ENCODE measurements at places on chromosomes 1 and 21.

DNA sequence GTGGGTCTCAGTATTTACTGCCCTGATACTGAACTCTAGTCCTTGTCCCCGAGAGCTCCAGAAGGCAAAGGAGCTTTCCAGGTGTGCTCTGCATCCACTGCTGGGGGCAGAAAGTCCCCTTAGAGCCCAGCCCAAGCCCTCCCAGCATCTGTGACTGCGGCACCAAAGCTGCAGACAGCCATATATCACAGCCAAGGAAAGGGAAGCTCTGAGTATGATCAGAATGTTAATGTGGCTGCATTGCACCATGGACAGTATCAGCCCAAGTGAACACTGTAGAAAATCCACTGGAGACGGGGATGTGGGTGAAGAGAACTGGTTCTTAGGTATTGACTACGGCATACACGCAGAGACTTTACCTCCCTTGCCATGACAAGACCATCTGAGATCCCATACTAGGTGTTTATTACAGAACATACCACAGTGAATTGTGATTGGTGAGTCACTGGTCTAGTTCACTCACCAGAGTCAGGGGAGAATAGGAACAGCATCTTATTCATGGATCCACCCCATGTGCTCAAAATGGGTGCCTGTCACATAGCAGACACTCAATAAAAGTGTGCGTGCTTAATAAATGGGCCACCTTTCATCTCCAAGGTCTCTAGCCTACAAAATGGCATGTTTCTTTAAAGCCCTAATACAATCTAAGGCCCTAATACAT lies 170.3 kb downstream of the HHIPL2 start:
- DNase-seq = no peak

DNA sequence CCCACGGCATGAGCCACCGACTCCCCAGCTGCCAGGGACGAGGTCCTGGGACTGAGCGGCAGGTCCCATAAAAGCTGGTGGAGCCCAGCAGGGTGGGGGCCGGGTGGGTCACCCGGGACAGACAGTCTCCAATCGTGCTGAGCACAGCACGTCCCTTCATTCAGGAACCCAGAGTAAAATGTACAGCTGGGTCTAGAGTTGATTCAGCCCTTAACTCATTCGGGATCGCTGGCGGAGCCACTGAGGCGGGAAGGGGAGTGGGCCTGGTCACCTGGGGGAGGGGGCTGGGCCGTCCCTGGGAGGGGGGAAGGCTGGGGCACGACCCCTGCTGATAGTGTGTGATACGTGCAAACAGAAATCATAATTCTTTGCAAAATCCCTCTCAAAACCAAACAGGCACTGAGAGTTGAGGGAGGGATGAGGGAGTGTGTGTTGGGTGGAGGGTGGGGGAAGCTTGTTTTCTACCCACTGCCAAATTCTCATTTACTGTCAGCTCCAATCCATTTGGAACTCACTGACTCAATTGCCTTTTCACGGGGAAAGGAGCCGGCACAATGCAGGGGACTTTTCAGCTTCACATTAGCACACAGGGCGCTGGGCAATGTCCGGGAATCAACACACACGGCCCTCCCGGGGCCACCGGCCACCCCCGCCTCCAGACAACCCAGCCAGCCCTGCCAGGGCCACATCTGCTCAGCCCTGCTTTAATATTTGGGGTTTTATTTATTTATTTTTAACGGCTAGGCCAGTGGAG lies 13.8 kb downstream of the CASZ1 start:
- DNase-seq = no peak

DNA sequence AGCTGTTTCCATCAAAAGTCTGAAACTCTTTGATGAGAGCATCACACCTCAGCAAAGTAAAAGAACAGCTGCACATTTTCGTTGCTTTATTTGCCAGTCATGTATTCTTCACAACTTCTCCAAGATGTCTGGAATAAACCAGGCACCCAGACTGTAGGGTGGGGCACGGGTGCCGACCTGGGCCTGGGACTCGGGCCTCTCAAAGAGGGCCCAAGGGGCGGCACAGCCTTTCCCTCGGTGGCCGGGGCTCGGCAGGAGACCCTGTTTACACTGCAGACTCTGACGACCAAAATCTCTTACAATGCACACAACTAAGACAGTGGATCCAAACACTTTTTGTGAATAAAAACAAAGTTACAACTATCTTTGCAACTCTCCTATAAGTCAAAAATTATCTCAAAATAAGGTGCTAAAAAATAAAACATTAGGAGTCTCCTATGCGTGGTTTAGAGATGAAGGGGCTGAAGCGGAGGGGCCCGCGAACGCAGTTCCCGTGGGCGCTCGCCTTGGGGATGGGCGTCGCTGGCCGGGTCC lies 696 bp downstream of the LSS start:
- no peak for DNase-seq

DNA sequence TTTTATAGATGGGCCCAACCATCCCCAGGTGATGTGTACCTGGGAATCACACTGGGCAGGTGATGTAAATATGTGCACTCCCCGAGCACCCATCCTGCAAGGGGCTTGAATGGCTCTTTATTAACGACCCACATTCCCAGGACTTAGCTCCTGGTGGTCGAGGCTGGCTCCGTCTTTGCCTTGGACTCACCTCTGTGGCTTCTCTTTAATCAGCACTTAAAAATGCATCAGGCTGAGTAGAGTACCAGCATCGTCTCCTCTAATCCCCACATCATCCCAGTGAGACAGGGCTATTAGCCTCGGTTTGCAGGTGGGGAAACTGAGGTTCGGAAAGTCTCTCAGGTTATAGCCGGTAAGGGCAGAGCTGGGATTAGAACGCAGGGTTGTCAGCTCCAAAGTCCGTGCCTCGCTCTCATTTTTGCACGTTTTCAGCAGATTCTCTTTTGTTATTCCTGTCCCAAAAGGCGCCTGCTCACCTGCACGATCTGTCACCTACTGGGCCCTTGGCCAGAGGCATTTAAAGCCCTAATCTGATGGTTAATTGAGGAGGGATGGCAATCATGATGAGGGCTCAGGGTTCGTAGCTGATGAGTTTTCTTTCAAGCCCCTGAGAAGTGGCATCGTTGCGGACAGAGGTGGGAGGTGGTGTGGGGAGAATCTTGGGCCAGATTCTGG lies 29.4 kb downstream of the SPSB1 start:
- DNase-seq = no peak

- no peak for DNase-seq
Observed at GRCh38 chr1:51628715-51629590, 12.1 kb downstream of the OSBPL9 start.

GRCh38 chr1:35886577-35887431 lies 3.8 kb downstream of the AGO1 start:
- no peak for DNase-seq

- DNase-seq = no peak
Observed at GRCh38 chr1:209721323-209721722, 16.7 kb downstream of the HSD11B1 start.

- no peak for DNase-seq
Observed at GRCh38 chr1:225825078-225825477, 15.2 kb downstream of the EPHX1 start.

- DNase-seq = no peak
Observed at GRCh38 chr1:15627343-15627988, 10.2 kb downstream of the DDI2 start.

GRCh38 chr1:166169182-166169581 lies 2.4 kb upstream of the FAM78B start:
- DNase-seq = no peak

GRCh38 chr1:239997515-239998311 lies 94.0 kb upstream of the FMN2 start:
- DNase-seq = peak; percentile 14

GRCh38 chr1:32474954-32475353 lies 10.1 kb downstream of the ZBTB8B start:
- DNase-seq = no peak

- no peak for DNase-seq
Observed at GRCh38 chr1:186841599-186841998, 12.8 kb downstream of the PLA2G4A start.

- no peak for DNase-seq
Observed at GRCh38 chr1:25805863-25806225, 5.9 kb downstream of the SELENON start.

DNA sequence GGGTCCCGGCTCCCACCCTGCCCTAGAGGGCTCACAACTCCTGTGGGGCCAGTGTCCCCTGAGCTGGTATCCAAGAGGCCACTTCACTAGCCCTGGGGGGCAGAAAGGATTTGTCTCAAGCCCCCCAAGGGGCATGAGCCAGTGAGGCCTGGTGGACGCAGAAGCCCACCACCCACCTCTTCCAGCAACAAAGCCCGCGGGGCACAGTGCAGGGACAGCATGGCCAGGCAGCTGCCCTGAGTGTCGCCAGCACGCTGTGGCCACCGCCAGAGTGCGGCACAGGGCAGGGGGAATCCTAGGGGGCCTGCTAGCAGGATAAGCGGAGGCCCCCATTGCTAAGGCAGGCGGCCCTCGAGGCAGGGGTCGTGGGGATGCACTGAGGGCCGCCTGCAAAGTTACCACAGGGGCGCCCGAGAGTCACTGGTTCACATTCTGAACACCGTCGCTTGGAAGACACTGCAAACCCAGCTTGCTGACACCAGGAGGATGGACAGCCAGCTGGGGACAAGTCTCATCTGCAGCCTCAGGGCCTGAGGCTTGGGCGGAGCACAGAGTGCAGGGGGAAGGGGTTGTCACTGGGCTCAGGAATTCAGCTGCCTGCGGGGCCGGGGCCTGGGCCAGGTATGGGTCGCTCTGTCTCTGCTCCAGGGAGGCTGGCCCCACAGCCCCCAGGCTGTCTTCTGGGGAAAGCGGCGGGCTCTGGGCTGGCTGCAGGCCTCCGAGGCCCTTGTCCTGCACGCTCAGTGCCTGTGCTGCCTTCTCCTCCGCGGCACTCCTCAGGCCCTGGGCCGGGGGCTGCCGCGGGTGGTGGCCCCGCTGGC lies 26.8 kb downstream of the SLC19A1 start:
- DNase-seq = no peak

GRCh38 chr1:2865571-2866421 lies 64.3 kb upstream of the TTC34 start:
- no peak for DNase-seq

DNA sequence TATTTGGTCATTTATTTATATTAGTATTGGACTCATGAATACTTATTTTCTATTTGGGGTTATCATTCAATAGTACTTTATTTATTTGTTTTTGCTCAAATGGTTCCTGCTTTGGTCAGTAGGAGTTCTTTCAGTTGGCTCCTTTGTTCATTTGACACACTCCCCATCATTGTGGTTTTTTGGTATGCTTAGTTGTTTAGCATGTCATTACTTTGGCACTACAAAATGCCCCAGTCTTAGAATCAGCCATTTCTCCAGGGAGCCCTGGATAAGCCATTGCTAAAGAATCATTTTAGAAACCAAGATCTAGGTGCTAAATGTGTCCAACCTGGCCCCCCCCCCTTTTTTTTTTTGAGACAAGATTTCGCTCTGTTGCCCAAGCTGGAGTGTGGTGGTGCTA lies 61.7 kb upstream of the MRPS6 start:
- DNase-seq = no peak

Measured in neuronal stem cell (in vitro differentiated cells).